ENCODE measurements at places on chromosomes 1 and 21. TPM values are rescaled to one million over a fixed set of nuclear protein-coding genes. Genes with fewer than 3 reads are reported as not detected.

DNA sequence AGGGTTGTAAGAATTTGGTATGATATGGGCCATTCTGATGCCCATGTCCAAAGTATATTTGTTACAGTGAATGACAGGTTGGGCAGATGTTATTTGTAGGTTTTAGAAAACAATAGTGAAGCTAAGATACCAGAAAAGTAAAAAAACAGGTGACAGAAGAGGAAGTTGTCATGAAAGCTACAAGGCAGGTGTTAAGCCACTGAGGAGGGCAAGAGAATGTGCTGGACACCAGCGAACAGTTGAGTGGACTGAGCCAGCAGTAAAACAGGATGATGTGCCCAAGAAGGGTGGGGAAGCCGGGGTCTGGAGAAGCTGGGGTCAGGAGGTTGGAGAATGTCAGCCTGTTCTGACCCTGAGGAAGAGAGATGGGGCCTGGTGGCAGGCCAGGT lies 83.3 kb downstream of the DTL start:
- H3K36me3 ChIP-seq, result no peaks in the 10 kb centered on the region
- peaks cover 16% of the 10 kb centered on the region for H3K4me1 ChIP-seq
- peak overlapping the region; percentile 31 for H3K27ac ChIP-seq
- no peak for DNase-seq
- no peaks in the 10 kb centered on the region for H3K27me3 ChIP-seq

Gene PARS2
- total RNA-seq, result 4.6 TPM

Gene COL6A1
- total RNA-seq, result 139 TPM

DNA sequence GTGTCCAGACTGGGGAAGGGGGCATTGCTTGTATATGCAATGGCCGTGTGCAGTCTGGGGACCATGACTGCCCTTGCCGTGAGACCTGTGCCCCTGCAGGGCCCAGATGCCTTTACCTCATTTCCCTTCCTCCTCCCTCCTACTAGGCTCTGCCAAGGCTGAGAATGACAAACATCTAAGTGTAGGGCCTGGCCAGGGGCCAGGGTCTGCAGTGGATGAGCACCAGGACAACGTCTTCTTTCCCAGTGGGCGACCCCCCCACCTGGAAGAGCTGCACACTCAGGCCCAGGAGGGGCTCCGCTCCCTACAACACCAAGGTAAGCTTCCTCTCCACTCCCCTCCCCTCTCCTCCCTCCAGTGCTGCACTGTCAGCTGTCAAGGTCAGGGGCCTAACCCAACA lies 49.5 kb downstream of the YARS1 start:
- no peak overlapping the region for H3K4me3 ChIP-seq
- no peak for DNase-seq
- no peaks in the 10 kb centered on the region for H3K36me3 ChIP-seq

DNA sequence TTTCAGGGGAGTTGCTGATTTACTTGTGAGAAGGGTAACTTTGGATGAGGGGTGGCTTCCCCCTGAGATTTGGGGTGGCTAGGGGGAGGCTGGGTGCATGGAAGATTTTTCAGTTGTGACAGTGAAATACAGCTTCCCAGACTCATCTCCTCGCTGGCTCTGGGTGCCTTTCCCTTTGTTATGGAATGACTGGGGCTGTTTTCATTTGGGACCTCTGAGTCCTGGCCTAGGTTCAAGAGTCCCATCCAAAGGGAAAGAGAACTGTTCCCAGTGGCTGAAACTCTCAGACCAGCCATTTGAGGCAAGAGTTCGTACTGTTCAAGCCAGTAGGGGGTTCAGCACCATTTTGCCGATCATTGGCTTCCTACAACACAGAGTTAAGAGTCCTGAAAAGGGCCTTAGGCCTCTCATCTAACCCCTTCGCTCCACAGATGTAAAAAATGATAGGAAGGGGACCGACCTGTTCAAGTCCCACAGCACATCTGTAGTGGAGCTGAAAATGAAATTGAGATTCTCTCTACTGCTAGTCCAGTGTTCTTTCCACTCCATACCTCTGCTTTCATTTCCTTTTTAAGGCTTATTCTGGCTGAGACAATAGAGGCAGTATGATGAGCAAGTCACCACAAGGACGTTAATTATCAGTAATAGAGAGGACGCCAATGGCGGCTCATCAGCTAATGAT lies 958 bp downstream of the DDR2 start:
- H3K27ac ChIP-seq, result peak overlapping the region; percentile 89
- H3K4me1 ChIP-seq, result no peaks in the 10 kb centered on the region
- peak; percentile 37 for DNase-seq
- no peaks in the 10 kb centered on the region for H3K36me3 ChIP-seq

- no peak for DNase-seq
- peak overlapping the region; percentile 94 for H3K4me3 ChIP-seq
- no peak overlapping the region for H3K27ac ChIP-seq
- H3K4me1 ChIP-seq, result peaks cover 7% of the 10 kb centered on the region
- peaks cover 5% of the 10 kb centered on the region for H3K36me3 ChIP-seq
These were observed 1.8 kb downstream of the UBAP2L start for GRCh38 chr1:154222518-154222917.

GRCh38 chr1:98306517-98307089 lies 354.9 kb upstream of the SNX7 start:
- H3K4me3 ChIP-seq, result no peak overlapping the region
- no peaks in the 10 kb centered on the region for H3K4me1 ChIP-seq
- no peak for DNase-seq
- H3K36me3 ChIP-seq, result no peaks in the 10 kb centered on the region
- no peaks in the 10 kb centered on the region for H3K27me3 ChIP-seq

GRCh38 chr1:2199042-2199810 lies 4.7 kb upstream of the FAAP20 start:
- peak overlapping the region; percentile 56 for H3K4me3 ChIP-seq
- peaks cover 39% of the 10 kb centered on the region for H3K4me1 ChIP-seq
- DNase-seq, result peak; percentile 95
- no peaks in the 10 kb centered on the region for H3K36me3 ChIP-seq
- H3K27me3 ChIP-seq, result no peaks in the 10 kb centered on the region

DNA sequence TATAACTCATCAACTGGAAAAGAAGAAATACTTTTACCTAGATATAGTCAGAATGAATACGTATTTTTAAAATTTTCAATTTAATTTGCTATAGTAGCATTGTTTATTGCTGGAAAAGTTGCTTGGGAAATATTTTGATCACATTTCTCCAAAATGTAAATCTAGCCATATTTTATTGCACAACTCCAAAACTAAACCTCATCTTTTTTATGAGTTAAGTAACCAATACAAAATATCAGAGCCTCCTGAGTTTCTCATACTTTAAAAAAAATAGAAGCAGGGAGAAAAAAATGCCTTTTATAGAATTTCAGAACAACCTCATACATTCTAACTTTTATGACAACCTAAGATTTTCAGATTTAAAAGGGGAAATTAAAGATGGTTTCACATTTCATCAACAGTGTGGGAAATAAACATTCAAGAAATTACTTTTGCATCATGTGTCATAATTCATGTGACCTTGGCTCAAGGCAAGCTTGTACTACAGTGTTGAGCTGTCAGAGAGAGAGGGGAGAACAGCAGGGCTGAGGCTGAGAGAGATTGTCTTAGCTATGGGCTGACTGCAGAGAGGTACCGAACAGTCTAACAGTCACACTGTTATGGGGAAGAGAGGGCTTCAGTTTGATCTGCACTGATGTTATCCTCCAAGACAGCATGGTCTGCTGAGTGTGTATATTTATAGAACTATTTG lies 519.0 kb downstream of the LTN1 start:
- DNase-seq, result no peak
- no peaks in the 10 kb centered on the region for H3K27me3 ChIP-seq
- no peaks in the 10 kb centered on the region for H3K36me3 ChIP-seq
- H3K4me1 ChIP-seq, result no peaks in the 10 kb centered on the region
- no peak overlapping the region for H3K4me3 ChIP-seq

DNA sequence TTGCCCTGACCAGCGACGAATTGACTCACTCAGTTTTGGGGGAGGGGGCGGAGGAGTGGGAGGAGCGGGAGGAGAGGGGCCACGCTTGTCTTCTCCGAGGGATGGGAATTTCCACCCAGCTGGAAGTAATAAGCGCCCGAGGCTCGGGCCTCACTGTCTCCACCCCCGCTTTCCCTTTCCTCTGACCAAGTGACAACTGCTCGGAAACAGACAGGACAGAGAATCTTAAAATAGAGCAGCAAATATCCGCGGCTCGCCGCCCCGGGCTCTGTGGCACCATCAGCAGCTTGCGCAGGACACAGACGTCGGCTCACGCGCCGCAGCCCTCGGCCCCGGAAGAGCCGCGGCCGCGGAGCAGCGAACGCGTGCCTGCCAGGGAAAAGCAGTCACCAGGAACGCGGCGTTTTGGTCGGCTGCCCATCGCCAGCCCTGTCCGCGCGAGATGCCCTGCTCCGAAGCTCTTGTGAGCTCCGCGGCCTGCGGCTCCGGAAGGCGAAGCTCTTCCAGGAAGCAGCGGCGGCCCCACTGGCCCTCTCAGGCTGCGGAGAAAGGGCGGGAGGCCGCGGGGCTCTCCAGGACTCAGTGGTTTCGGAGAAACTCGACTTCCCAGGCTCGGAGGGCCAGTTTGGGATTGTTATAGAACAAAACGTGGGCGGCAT lies 10.7 kb upstream of the RGS16 start:
- H3K27ac ChIP-seq, result peak overlapping the region; percentile 92
- no peaks in the 10 kb centered on the region for H3K27me3 ChIP-seq
- H3K4me1 ChIP-seq, result peaks cover 37% of the 10 kb centered on the region
- no peaks in the 10 kb centered on the region for H3K36me3 ChIP-seq
- peak; percentile 89 for DNase-seq

- H3K4me3 ChIP-seq, result no peak overlapping the region
- no peaks in the 10 kb centered on the region for H3K36me3 ChIP-seq
- no peaks in the 10 kb centered on the region for H3K4me1 ChIP-seq
- H3K27ac ChIP-seq, result no peak overlapping the region
These were observed 68.9 kb upstream of the ACTL8 start for GRCh38 chr1:17686258-17686657.
